ENCODE measurements at places on chromosomes 2 and 18.

DNA sequence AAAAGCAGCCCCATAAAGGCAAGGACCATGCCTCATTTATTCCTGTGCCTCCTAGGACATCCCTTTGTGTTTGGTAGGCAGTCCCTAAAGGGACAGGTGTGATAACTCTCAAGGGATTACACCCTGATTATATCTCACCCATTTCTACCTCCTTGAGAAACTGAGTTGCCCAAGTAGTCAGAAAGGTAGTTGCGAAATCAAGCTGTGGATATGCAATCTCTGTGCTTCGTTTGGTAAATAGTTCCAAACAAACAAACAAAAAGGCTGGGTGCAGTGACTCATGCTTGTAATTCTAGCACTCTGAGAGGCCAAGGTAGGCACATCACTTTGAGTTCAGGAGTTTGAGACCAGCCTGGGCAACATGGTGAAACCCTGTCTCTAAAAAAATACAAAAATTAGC lies 100.2 kb upstream of the ARL5A start:
- no peak for DNase-seq

DNA sequence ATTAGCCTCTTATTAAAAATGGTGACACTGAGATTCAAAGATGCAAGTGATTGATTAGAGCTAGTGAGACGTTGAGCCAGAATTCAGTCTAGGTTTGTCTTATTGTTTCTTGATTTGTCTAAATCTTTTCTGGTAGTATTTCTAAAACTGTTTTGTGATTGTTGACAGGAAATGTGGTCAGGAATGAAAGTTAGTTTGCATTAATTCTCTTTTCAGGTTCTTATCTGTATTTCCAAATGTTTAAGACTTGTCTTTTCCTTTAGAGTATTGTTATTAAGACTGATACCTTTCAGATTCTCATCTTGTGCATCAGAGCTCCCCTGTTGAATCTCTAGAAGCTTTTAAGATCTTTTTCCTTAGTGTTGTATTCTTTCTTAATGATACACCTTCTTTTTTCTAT lies 89.3 kb downstream of the MBD5 start:
- no peak for DNase-seq

GRCh38 chr18:73749304-73749703 lies 398.3 kb downstream of the FBXO15 start:
- DNase-seq: no peak

DNA sequence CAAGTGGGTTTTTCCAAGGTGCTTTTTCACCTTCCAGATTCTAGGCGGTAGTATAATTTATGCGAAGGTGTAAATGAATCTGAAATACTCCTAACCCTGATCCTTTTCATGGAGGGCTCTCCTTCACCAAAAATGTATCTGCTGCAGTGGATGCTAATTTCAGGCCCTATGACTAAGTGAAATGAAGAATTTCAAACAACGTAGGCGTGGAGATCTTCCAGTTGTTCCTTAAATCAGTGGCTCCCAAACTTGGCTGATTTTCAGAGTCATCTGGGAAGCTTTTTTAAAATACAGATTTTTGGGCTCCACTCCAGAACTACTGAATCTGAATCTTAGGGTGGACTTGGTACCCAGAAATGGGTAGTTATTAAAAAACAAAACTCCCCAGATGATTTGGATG lies 5.5 kb downstream of the GCKR start:
- DNase-seq: no peak

GRCh38 chr2:85840091-85840490 lies 48.7 kb downstream of the ST3GAL5 start:
- DNase-seq: no peak

DNA sequence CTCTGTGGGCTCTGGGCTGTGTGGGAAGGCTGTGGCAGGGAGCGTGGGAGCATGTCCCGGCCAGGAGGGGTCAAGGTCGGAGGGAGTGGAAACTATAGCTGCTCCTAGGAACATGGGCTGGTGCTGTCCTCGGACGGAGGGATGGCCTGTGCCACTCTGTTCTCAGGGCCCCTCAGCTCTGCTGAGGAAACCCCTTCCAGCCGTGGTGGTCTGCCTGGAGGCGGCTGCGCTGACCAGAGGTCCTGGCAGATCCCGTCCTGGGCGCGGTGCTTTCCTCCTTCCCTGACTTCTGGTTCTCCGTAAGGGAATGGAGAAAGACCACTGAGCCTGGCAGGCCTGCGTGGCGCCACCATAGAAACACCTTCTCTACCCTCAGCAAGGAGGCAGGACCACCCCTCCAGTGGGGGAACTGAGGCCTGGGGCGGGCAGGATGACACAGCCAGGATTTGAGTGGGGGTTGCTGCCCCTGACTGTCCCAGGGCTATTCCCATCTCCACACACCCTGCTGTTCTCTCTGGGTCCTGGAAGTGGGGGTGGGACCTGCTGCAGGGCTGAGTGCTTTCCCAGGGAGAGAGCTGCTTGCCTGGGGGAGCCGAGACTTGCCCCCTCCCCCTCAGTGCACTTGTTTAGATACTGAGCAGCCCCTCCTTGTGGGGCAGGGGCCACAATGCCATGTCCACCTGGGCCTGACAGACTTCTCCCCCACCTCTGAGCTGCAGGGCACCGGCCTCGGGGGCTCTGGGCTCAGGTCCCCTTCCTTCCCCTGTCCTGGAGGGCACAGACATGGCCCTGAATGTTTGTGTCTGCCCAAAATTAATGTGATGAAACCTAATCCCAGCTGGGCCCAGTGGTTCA lies 301.0 kb upstream of the HS6ST1 start:
- DNase-seq: no peak

DNA sequence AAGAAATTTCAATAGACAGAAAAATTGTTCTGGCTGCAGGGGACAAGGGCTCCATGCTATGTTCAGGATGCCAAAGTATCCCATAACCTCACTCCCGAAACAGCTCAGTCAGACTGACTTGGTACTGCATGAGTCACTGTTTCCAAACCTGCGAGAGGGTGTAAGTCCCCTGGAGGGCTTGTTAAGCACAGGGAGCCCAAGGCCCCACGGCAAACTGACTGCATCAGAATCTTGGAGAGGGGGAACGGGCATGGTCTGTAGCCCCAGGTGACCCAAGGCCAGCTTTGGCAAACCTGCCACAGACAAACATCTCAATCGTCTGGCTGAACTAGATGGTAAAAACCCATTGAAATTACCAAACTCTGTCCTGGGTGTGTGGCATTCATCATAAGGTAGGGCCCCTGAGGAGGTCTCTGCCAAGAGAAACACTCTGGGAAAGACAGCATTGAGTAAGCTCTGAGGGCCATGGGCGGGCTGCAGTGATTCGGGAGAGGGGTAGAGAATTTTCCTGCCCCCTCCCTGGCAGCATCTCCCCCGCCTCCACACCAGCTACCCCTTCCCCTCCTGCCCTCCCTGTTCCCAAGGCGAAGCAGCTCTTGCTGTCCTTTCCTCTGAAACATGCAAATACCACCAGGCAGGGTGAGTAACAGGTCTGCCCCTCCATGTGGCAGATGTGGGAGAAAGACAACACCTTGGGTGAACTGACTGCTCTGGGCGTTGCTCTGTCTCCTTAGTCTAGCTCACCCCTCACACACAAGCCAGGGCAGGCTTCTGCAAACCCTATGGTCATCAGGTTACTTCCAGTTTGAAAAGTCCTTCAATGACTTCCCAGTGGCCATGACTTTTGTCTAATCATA lies 274.7 kb upstream of the SIX2 start:
- no peak for DNase-seq

DNA sequence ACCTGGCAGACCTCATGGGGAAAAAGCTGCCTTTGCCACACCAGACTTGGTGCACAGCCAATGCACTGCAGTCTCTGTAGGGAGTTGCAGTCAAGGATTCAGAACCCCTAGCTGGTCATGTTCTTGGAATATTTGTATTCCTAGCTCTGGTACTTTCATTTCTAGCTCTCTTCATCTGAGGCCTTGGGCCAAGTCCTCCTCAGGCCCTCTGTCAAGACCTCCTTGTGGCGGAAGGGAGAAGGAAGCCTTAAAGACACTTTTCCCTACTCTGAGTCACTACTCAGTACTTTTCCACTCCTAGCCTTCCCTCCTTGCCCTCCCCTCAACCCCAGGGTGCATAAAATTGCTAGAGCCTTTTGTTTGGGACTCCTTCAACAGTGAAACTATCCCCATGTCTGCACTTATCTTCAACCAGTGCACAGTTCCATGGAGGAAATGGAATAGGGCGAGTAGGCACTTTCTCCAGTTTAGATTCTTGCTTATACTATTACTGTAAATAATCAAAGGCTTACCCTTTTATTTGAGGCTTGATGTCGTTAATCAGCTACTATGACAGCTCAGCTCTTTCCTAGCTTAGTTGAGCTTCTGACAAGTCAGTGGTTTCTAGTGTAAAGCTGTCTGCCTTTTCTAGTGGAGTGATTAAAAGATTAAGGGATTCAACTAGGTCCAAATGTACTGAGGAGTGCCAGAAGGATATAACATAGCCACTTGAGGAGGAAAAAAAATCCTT lies 15.8 kb downstream of the M1AP start:
- no peak for DNase-seq

GRCh38 chr18:35117372-35117771 lies 76.2 kb downstream of the MAPRE2 start:
- no peak for DNase-seq

GRCh38 chr2:188399159-188399558 lies 107.5 kb downstream of the GULP1 start:
- DNase-seq: no peak
